ENCODE measurements at places on chromosomes 3 and 15. TPM values are rescaled to one million over a fixed set of nuclear protein-coding genes. Genes with fewer than 3 reads are reported as not detected.
A peak's percentile ranks its signal among the peaks of the same experiment; 100 is the strongest.

DNA sequence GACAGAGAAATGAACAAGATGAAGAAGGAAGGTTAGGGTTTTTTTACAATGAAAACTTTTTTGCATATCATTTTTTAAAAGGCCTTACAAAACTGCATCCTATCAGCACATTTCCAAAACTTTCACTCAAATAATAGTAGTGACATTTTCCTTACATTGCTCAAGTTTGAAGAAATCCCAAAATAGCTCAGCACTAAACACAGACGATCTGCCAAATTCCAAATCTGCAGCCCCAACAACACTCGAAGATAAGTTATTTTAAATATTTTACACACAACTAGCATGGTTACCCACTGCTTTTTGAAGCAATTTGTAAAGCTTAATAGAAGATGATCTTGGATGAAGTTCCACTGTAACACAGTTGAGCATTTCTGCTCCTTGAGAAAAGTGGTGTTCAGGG lies 535.6 kb upstream of the ALCAM start:
- DNase-seq: no peak
- no peaks in the 10 kb centered on the region for H3K27me3 ChIP-seq
- no peaks in the 10 kb centered on the region for H3K36me3 ChIP-seq
- H3K4me3 ChIP-seq: no peak overlapping the region
- no peaks in the 10 kb centered on the region for H3K4me1 ChIP-seq

GRCh38 chr3:177824190-177824786 lies 627.0 kb upstream of the TBL1XR1 start:
- no peak overlapping the region for H3K27ac ChIP-seq
- no peak for DNase-seq
- no peak overlapping the region for H3K4me3 ChIP-seq
- H3K4me1 ChIP-seq: peaks cover 19% of the 10 kb centered on the region
- no peaks in the 10 kb centered on the region for H3K36me3 ChIP-seq

DNA sequence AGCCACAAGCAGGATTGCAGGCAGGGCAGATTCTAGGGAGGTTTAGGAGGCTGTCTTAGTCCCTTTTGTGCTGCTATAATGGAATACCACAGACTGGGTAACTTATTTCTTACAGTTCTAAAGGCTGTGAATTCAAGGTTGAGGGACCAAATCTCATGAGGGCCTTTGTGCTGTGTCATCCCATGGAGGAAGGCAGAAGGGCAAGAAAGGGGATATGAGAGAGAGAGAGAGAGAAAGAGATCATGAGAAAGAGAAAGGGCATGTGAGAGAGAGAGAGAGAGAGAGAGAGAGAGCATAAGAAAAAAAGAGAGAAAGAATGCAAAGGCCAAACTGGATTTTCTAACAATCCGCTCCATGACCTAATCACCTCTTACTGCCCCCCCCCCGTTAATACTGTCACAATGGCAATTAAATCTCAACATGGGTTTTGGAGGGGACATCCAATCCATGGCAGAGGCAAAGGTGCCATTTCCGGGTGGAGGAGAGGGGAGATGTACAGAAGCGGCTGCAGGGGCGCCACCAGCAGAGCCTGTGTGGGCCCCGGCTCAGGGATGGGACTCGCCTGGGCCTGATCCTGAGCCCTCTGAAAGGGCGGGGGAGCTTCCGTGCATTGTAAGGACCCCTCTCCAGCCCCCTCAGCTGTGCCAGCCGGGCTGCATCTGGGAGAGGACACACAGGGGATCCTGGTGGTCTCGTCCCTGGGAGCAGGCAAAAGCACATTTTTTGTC lies 20.5 kb downstream of the MRPS11 start:
- no peak overlapping the region for H3K27ac ChIP-seq
- H3K4me3 ChIP-seq: no peak overlapping the region
- no peak for DNase-seq
- H3K4me1 ChIP-seq: no peaks in the 10 kb centered on the region
- H3K36me3 ChIP-seq: no peaks in the 10 kb centered on the region

GRCh38 chr3:32315441-32315840 lies 76.2 kb upstream of the CMTM7 start:
- H3K4me3 ChIP-seq: no peak overlapping the region
- H3K27me3 ChIP-seq: no peaks in the 10 kb centered on the region
- no peaks in the 10 kb centered on the region for H3K36me3 ChIP-seq
- H3K4me1 ChIP-seq: peaks cover 17% of the 10 kb centered on the region
- DNase-seq: no peak

- H3K4me1 ChIP-seq: no peaks in the 10 kb centered on the region
- DNase-seq: no peak
- H3K36me3 ChIP-seq: no peaks in the 10 kb centered on the region
- H3K27me3 ChIP-seq: no peaks in the 10 kb centered on the region
- no peak overlapping the region for H3K4me3 ChIP-seq
- H3K27ac ChIP-seq: no peak overlapping the region
Measured at GRCh38 chr3:160950542-160950941, 154.6 kb downstream of the B3GALNT1 start.

DNA sequence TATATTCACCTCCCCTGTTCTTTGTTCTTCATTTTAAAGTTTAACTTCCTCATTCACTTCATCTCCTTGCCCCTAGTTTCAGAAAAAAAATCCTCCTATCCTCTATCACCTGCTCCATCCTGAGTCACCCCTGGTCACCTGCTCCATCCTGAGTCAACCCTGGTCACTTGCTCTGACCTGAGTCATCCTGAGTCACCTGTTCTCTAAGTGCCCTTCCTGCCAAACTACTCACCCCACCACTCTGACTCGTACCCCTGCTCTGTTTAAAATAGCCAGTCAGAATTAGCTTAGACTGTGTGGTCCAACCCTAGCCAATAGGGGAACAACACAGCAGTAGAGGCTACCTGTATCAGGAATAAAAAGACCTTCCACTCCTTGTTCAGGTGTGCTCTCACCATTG lies 716.9 kb downstream of the ZBBX start:
- H3K4me1 ChIP-seq: no peaks in the 10 kb centered on the region
- peak; percentile 17 for DNase-seq
- H3K4me3 ChIP-seq: no peak overlapping the region
- no peaks in the 10 kb centered on the region for H3K27me3 ChIP-seq
- no peak overlapping the region for H3K27ac ChIP-seq

DNA sequence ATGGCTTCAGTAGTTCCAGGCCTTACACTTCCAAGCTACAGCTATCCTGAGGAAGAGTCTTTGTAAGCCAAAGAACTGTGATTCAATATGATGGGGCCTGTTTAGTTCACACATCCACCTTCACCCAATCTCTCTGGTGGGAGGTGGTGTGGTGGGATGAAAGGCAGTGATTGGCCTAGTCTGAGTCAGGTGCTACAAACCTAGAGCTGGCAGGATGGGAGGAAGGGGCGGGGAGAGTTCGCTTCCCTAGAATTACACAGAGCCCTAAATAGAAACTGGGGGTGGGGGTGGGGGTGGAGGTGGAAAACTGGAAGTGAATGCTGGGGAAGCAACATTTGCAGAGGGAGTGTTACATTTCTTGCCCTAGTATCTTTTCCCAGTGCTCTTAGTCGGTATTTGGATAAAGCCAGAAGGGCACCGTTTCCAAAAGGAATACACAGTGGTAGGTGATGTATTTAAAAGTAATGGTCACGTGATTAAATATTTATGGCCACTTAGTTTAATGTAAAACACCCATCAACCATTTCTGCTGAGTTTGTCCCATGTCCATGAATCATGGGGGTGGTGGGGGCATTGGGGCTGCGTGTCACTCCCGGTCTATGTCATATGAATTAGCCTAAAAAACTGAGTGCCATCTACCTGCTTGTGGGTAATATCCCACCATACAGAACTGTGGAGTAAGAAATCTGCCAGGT lies 247.6 kb upstream of the PROK2 start:
- no peak for DNase-seq
- H3K36me3 ChIP-seq: no peaks in the 10 kb centered on the region
- peaks cover 5% of the 10 kb centered on the region for H3K27me3 ChIP-seq
- no peaks in the 10 kb centered on the region for H3K4me1 ChIP-seq

GRCh38 chr3:53150247-53151085 lies 10.5 kb upstream of the PRKCD start:
- H3K4me3 ChIP-seq: no peak overlapping the region
- H3K27ac ChIP-seq: no peak overlapping the region
- peaks cover 13% of the 10 kb centered on the region for H3K27me3 ChIP-seq
- H3K36me3 ChIP-seq: no peaks in the 10 kb centered on the region
- no peak for DNase-seq
- peaks cover 20% of the 10 kb centered on the region for H3K4me1 ChIP-seq

The GPR171 gene
- not detected for polyA plus RNA-seq
